Activated T-helper 1 cell treated with anti-CD3 and anti-CD28 coated beads, Interleukin-2, amount 50 U/mL, for 16 hours (primary cell): ENCODE measurements at places on chromosomes 11 and 22.

DNA sequence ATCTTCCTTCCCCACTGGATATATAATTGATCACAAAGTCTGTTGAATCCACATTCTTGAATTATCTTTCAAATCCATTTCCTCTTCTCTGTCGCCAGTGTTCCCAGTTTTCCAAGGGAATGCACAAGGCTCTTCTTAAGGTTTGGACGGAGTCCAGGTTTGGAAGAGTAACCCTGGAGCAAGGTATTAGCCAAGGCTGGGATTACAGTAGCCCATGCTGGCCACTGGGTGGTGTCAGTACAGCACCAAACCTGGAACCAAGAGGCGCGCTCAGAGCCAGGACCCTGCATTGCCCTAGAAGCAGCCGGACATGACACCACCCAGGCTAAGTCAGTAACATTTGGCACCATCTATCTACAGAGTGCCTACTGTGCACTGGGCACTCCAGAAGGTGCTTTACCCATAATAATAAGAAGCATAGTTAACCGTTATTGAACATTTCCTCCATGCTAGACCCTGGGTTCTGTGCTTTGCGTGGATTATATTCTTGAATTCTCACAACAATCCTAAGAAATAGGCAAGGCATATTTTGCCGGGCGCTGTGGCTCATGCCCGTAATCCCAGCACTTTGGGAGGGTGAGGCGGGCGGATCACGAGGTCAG lies 48.0 kb upstream of the CLPB start:
- DNase-seq: peak; percentile 15

GRCh38 chr11:125211948-125212340 lies 47.4 kb downstream of the PKNOX2 start:
- no peak for DNase-seq

DNA sequence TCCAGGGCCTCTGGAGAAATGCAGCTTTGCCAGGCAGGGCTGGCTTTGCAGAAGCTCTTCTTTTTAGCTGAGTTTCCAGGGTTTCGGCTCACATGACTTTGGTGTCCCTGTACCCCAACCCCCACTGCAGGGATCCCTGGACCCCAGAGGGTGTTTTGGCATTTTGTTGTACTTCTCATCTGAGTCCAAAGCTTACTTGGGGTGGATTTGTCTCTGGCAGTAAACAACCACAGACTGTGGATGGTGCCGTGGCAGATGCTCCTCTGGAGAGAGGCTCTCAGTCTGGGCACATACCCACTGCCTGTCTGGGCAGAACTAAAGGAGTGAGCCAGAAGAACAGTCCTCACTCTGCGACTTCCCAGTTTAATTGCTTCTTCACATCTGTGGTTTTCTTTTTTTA lies 49.6 kb downstream of the COMMD9 start:
- DNase-seq: no peak

- DNase-seq: no peak
Observed at GRCh38 chr11:102462610-102463009, 10.0 kb upstream of the TMEM123 start.

DNA sequence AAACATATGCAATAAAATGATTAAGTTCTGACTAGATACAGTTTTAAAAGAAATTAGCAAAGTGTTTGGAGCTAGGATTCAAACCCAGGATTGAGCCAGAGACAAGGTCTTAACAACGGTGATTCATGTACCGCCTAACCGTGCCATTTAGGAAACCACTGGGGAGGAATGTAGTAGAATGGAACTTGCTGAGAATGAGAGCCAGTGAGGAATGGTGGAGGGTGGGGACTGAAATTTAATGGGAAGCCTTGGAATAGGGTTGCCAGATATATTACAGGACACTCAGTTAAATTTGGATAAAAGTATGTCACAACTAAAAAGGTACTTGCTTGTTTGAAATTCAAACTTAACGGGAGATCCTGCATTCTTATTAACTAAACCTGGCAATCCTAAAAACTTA lies 30.4 kb upstream of the TMEM86A start:
- no peak for DNase-seq

DNA sequence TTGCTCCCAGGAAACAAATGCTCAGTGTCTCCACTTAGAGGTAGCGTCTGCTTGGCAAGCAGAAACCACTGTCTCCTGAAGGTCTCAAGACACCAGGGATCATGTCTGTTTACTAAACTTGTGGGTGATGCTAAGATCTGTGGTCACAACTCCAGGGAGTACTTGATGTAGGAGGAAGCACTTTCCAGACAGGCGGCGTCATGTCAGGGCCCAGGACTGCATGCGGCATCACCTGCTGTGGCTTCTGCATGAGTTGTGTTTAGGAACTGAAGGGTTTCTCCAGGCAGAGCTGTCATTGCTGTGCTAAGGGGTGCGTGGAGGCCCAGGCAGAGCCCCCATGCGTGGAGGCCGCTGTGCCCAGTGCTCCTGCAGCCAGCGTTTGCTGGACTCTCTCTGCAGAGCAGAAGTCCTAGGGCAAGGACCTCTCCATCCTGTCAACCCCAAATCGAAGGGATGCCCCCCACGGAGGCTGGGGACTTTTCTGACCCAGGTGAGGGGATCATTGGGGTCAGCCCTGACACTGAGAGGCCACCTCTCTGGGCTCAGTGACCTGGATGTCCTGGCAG lies 8.1 kb upstream of the PANX2 start:
- DNase-seq: no peak

- no peak for DNase-seq
Observed at GRCh38 chr11:129698212-129698611, 117.4 kb upstream of the TMEM45B start.

GRCh38 chr22:38282397-38282796 lies 9.6 kb upstream of the TMEM184B start:
- DNase-seq: no peak

- DNase-seq: no peak
Observed at GRCh38 chr11:41459465-41460401, at the start of gene LRRC4C. Gene LRRC4C, minus strand, starts transcription at chr11:41459652.

GRCh38 chr11:44823868-44824267 lies 97.1 kb downstream of the TSPAN18 start:
- no peak for DNase-seq

DNA sequence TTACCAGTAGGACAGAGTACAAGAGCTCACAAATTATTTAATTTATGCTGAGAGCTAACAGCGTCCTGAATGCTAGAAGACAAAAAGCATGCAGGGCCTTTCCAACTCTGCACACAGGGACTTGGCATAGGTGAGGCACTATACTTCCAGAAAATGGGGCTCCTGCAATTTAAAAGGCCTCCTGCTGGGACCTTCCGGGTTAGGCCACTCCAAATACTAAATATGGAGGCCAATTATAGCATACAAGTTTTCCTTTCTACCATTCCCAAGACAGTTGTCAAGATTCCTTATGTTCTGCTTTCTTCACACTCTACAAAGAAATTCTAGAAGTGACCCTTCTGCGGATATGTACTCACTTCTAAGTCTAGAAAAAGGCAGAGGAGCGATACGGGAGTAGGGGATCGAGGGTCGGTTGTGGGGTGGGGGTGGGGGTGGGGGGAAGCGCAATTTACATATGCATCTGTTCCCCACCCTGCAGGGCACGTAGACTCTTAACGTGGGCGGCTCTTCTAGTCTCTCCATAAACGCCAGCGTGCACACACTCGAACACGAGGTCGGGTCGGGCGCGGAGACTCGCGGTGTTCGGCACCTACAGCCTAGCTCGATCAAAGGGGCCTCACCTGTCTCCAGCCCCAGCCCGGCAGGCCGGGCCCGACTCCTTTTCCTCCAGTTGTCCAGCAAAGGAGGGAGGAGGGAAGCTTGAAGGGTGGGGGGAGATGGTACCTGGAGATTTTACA lies 728 bp downstream of the DCUN1D5 start:
- DNase-seq: no peak

- DNase-seq: no peak
Observed at GRCh38 chr11:124359566-124359965, 24.7 kb downstream of the OR8B2 start.

DNA sequence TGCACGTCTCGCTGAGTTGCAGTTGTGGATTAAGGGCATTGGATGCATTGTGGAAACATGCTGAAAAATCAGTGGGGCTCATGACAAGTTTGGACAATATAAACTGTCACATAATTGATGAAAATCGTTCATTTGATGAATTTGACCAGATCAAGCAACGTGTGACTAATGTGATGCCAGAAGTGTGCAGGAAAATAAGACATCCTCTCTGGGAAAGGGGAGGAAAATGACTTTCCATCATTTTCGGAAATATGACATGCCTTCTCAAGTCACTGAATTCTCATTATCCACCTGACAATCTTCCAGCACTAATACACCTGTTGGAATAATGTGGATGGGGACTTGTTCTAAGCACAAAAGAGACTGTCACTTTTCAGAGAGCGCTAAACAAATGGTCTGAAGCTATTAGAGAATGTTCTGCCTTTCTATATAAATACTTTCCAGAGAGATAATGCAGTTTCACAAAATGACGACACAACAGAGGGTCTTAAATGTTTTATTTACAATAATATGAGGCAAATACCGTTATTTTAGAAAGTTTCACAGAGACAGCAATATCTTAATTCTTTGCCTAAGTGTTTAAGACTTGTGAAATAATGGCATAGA lies 1741.9 kb upstream of the RAG2 start:
- no peak for DNase-seq

DNA sequence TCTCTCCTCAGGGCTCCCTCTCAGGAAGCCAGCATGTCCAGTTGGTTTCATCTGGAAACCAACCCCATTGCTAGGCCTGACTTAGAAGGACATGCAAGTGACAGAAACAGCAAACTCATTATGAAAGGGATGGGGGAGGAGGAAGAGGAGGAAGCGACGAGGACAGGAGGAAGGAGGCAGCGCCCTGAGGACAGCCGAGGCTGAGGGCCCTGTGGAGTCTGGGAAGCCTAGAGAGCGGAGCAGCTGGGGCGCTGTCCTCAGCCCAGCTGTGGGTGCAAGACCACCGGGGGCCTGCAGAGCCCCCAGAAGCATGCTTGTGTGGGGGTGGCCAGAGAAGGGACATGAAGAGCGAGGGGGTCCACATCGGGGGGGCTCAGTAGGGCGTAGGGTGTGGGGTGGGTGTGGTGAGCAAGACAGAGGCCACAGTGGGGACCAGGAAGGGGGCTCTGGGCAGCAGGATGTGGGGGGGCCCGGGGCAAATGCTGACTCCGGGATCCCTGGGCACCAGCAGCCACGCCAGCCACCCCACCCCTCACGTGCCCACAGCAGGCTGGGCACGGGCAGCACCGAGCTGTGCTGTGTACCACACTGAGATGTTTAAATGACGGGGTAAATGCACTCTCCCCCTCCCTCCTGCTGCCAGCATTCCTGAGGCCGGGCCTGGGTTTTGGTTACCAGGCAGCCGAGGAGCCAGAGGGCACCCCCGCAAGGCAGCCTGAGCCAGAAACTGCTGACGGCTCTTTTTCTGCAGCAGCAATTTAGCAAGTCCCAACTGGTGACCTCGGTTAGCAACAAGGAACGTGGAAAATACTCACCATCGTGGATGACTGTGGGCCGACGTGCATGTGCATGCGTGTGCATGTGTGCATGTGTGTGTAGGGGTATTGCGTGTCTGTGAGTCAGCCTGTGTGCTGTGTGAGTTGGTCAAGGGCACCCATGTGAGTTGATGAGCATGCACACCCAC lies 82.7 kb upstream of the LINC01488 start:
- no peak for DNase-seq

DNA sequence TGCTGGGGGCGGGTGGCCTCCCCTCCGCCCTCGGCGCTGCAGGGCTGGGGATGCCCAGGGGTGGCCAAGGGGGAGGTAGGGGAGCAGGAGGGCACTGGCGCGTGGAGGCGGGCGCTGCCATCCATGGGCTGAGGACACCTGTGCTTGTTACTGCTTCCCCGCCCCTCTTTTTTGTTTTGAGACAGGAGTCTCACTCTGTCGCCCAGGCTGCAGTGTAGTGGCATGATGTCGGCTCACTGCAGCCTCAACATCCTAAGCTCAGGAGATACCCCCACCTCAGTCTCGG lies 683 bp upstream of the FADS3 start:
- no peak for DNase-seq

DNA sequence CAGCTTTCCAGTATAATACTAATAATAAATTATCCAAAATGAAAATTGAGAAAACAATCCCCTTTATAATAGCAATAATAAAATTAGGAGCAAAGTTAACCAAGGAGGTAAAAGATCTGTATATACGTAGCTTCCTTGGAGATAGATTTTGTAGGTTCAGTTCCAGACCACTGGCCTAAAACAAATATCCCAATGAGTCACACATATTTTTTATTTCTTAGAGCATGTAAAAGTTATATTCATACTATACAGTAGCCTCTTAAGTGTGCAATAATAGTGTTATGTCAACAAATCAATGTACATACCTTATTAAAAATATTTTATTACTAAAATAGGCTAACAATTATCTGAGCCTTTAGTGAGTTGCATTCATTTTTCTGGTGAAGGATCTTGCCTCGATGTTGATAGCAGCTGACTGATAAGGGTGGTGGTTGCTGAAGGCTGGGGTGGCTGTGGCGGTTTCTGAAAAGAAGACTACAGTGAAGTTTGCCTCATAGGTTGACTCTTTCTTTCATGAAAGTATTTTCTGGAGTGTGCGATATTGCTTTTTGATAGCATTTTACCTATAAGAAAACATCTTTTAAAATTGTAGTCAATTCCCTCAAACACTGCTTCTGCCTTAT lies 178.5 kb downstream of the ARHGAP42 start:
- no peak for DNase-seq

- DNase-seq: no peak
Observed at GRCh38 chr22:35634015-35634414, 14.2 kb upstream of the APOL6 start.

DNA sequence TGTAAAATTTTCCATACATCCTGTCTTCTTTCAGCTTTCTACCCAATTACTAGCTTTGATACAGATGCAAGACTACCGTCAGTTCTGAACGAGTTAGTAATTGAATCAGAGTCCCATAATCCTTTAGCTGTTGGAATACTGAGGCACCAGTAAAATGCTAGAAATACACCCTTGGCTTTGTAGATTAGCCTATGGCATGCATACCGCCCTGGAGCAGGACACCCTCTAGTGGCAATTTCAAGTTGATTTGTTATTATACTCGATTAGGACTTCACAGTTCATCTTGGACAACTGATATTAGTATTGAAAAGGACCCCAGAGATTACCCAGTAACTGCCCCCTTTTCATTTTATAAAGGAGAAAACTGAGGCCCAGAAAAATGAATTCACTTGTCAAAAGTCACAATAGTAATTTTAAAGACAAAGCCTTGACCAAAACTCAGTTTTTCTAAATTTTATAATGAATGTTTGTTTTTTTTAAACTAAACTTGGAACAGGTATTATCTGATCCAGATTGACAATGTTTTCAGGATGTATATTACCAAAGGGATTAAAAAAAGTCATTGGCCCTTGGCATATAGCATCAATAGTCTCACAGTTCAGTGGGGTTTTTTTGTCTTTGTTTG lies 72.6 kb downstream of the HIPK3 start:
- no peak for DNase-seq
